Stimulated activated CD4-positive, alpha-beta T cell treated with anti-CD3 and anti-CD28 coated beads, Interleukin-1b, Interleukin-23, amount 100 ng/mL, for 24 hours (primary cell): ENCODE measurements at places on chromosomes 2 and 18.

DNA sequence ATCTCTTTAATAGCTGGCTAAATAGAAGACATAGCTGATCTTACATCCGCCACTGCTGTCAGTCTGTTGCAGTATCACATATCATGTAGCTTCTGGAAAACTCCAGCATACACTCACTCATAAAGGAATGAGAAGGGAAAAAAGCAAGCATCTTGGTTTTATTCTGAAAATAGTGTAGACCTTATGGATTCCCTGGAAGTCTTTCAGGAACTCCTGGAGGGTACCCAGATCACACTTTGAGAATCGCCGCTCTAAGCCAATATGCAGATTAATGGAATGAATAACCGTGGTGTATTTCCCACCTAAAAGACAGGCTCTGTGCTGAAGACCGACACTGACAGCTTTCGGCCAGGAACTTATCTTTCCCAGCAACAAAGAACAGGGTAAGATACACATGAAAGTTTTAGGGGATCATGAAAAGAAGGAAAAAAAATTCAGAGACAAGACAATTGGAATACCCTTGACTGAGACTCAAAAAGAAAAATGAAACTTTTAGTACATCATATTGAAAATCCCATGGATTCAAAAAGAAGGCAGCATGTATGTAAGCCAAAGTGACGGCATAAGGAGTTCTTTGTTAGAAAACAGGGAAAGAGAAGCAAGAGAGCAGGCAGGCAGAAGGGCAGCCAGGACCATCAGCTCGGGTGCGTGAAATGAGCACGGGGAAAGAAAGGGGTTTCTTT, 56.4 kb upstream of the SEC11C start:
- no peak for DNase-seq

DNA sequence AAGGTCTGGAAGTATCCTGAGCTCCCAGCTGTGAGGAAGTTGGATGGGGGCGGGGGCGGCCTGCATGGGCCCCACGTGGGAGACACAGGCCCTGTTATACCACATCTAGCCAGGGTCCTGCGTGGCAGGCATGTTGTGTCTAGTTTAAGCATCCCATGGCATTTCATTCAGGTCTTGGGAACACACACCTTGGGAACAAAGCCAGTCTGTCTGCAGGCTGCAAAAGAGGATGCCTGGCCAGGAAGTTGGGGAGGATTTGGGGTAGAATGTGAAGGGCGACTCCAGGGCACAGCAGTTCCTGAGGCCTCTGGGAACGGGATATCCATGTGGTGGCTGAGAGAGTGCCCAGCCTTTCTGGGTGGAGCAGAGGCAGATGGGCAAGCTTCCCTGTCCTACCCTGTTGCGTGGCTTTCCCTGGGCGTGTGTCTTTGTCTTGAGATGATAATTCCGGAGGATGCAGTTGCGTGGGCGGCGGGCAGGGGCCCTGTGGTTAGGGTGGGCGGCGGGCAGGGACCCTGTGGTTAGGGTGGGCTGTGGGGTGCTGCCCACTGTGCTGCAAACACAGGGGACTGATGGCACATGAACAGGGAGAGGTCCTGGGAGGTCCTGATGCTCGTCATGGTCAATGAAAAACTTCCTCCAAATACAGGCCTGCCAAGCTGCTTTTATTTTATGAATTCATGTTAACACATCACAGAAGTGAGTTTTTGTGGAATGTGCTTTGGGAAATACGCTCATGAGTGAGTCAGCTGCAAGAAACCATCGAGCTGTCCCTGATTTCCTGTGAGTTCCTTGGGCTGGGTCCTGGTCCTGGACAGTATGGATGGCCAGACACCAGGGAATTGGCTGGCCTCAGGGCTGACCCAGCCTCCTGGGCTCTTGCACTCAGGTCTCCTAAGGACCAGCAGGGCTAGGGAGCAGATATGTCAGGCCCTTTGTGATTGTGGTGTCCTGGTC, 90.0 kb upstream of the HS6ST1 start:
- DNase-seq, result no peak

DNA sequence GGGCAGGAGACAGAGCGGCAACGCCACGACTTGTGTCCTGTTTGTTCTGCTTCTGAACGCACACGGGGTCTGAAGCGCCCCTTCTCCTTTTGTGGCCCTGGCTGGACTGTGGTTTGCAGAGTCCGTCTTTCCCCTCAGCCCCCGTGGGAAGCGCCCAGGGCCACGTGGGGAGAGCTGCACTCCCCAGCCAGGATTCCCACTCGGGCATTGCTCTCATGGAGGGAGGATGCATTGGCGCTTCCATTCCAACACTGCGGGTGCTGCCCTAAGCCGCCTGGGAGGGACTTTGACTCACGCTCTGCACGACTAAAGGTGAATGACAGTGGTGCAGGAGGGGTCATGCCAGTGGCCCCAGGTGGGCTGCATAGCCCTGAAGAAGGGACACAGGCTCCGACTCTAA, 52.5 kb downstream of the TIMM21 start:
- no peak for DNase-seq

DNA sequence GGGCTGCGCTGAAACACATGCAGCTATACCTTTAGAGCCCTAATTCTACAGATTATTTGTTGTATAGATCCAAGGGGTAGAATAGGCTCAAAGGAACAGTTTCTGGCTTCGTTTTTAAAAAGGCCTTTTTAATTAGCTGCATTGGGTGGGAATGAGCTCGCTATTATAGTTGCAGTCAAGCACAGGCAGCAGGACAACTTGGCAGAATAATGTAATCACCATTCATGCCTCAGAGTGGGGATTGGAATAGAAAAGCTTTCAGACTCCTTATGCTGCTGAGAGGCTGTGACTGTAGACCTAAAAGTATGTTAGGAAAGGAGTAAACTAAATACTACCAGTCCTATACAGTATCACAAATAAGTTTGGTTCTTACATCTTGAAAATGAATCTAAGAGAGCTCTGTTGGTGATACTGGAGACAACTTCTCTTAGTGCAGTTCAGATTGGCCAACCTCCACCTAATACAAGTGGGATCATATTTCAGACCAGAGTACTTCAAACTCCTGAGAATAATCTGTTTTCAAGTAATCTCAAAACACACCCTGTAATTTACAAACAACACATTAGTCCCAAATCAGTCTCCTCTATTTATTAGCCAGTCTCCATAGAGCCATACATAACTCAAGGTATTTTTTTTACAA, 121.4 kb downstream of the ANTXR1 start:
- DNase-seq, result no peak

- DNase-seq, result no peak
Measured at GRCh38 chr18:11392292-11392691, 217.1 kb upstream of the SLC35G4 start.

- DNase-seq, result no peak
Measured at GRCh38 chr18:76265497-76266235, 229.4 kb downstream of the ZNF516 start.

- DNase-seq, result no peak
Measured at GRCh38 chr18:67273288-67273687, 243.2 kb downstream of the DSEL start.

DNA sequence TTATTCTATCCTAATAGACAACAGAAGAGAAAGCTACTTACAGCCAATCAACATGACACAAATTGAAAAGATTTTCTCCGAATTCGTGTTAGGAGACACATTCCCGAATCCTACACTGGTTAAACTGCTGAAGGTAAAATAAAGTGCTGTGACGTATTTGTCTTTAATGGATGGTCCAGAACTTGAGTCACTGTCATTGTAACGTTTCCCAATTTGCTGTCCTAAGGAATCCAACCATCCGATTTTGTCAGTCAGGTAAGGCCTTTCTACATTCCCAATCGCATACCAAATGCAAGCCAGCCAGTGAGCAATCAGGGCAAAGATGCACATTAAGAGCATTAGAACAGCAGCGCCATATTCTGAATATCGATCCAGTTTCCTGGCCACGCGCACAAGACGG, 91.2 kb downstream of the GCA start:
- DNase-seq, result no peak

DNA sequence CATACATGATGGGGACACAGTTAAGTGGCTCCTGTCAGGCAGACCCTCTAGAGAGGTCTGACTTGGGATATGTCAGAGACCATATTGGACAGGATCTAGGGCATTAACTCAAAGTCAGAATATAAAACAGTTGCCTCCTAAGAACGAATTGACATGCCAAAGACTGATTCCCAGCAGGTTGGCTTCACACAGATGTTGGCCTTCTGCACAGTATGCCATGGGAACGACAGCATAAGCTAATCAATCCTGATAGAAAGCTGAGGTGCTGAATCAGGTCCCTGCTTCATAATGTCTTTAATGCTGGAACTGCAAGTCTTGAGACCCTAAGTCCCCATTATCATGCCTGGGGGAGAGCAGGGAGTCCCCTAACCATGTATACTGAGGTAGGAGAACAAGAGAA, 165.1 kb downstream of the SRBD1 start:
- DNase-seq, result no peak

GRCh38 chr2:74026687-74027241, 42.1 kb downstream of the TET3 start:
- no peak for DNase-seq

DNA sequence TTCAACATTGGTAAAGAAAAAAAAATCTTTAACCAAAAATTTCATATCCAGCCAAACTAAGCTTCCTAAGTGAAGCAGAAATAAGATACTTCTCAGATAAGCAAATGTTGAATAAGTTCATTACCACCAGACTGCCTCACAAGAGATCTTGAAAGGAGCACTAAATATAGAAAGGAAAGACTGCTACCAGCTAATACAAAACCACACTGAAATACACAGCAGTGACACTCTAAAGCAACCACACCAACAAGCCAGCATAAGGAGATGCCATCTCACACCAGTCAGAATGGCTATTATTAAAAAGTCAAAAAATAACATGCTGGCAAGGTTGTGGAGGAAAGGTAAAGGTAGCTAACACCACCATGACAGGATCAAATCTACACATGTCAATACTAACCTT, 74.0 kb upstream of the LHCGR start:
- no peak for DNase-seq

- DNase-seq, result no peak
Measured at GRCh38 chr2:54634564-54635511, 88.6 kb upstream of the EML6 start.

DNA sequence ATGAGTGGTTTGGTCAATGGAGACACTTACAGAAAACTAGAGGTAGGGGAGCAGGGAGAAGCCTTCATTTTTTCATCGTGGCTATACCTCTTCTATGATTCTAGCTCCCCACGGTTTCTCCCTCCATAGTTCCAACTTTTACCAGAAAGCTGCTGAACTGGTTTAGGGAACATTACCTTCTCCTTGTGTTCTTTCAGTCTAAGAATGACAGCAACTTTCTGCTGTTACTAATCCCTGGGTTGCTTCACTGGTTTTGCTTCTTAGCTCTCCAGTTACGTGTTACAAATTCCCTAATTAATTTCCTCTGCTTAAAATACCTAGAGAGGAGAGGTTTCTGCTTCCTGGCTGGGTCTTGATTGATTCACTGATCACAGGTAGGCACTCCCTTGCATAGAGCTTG, 499.9 kb downstream of the SLC4A3 start:
- DNase-seq, result no peak

- no peak for DNase-seq
Measured at GRCh38 chr2:61693744-61694143, 155.6 kb upstream of the XPO1 start.

GRCh38 chr2:1022178-1022577, 71.5 kb downstream of the SNTG2 start:
- no peak for DNase-seq

DNA sequence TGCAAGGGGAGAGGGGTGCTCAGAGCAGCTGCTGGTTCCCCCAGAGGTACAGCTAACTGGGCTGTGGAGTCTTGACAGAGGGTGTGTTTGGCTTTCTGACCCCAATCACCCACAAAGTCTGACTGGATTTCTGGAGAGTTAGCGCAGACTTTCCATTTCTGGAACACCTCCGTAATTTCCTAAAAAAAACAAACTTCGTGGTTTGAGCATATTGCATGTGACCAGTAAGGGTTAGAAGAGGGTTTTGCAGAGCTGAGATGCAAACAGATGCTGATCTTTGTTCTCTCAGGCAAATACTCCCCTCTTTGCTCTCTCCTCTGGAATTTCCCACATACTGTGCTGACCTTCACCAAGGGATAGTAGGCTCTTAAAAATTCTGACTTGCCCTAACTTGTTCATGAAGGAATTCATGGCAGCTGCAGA, 44.5 kb upstream of the TMEM247 start:
- DNase-seq, result no peak

DNA sequence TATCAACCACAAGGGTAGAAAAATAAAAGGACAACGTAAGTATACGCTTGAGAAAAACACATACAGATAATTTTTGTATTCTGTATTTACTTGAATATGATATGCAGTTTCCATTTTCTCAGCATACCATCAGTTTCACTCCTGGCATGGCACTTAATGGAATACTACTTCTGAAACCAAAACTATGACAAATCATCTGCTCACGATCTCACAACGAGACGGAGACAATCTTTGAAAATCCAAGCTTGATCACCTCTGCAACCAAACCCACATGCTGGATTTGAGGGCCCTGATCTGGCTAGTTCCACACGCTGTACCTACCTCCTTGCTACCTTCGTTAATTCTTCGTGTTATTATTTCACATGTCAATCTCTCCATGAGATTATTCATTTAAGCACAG, 387.6 kb downstream of the NBAS start:
- DNase-seq, result no peak

DNA sequence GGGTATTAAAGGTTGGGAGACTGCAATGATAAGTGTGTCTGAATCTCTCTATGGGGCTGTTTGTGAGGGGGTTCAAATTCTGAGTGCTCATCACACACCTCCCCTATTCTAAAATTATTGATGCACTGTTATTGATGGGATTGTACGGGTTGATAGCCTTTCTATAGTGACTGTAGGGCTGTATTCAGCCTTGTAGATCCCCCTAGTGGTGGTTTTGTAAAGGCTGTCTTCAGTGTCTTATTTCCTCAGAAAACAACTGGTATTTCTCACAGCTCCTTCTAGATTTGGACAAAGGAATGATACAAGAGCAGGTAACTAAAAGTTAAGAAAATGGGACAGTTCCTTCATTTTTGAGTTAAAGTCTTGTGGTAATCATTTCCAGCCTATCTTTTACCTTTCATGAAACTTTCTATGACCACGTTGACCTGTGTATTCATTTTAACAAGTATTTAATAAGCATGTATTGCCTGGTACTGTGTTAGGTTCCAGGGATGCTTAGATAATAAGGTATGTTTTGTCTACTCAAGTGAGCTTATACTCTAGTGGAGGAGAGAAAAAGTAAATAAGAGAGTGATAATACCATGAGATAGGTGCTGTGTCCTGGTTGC, 21.2 kb downstream of the SMAD4 start:
- DNase-seq, result no peak

DNA sequence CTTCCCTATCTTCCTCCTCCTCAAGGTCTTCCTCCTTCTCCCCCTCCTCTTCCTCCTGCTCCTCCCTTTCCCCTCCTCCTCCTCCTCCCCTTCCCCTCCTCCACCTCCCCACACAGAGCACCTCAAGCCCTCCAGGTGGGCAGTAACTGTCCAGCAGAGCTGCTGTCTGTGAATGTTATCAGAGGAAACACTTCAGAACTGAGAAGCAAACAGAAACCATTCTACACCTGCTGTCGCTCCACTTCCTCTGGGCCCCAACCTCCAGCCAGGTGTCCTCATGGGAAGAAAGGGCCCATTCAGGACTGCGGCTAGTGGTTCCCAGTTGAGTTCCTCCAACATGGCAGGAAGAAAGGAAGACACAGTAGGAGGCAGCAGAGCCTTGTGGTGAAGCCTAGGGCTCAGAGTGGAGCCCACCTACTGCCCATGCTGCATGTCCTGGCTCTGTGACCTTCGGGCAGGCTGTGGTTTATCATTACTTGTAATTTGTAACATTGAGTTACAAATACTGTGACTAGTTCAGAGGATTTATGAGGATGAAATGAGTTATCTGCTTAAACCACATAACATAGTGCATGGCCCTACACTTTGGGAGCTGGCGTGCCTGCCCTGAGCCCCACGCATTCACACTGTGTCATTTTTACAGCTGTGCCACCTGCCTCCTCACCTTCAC, 165.9 kb upstream of the ID2 start:
- no peak for DNase-seq
